ENCODE measurements at places on chromosomes 12 and 14. TPM values are rescaled to one million over a fixed set of nuclear protein-coding genes. Genes with fewer than 3 reads are reported as not detected.

Gene KRT6C
- not detected for total RNA-seq

Gene AQP5
- 0.74 TPM for total RNA-seq

Gene RNF41
- total RNA-seq, result 70.8 TPM

Gene GPR132
- total RNA-seq, result 0.74 TPM

Gene ARL1
- total RNA-seq, result 23.1 TPM

Gene APOF
- not detected for total RNA-seq

Gene MAP4K5
- 76.7 TPM for total RNA-seq

Gene PKP2
- 6.4 TPM for total RNA-seq
